ENCODE measurements at places on chromosomes 11 and 22.

DNA sequence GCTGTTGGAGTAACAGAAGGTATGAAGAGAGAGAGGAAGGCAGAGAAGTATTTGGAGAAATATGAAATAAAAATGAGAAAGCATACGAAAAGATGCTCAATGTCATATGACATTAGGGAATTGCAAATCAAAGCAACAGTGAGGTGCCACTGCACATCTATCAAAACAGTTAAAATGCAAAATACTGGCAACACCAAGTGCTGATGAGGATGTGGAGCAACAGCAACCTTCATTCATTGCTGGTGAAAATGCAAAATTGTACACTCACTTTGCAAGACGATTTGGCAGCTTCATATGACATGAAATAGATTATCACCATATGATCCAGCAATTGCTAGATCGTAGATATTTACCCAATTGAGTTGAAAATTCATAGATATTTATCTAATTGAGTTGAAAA lies 9.4 kb upstream of the SPDYC start:
- DNase-seq: no peak

GRCh38 chr22:50303515-50303847 lies 4.0 kb downstream of the PLXNB2 start:
- DNase-seq: no peak

- DNase-seq: no peak
Observed at GRCh38 chr11:81829976-81830375, 903.7 kb downstream of the FAM181B start.

DNA sequence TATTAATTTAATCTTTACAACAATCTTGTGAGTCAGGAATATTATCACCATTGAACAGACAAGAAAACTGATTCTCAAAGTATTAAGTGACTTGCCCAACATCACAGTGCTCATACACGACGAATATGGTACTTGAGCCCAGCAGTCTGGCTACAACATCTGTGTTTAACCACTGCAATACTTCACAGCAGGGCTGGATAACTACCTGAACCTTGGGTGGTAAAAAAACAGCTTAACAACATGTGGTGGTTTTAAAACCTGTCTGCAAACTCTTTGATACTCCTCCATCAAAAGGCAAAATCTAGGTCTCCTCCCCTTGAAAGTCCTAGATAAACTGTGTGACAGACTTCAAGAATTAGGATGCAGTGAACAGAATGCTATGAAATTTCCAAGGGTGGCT lies 424.6 kb upstream of the CADM1 start:
- no peak for DNase-seq

Data from stimulated activated naive CD4-positive, alpha-beta T cell (primary cell).